ENCODE measurements at places on chromosomes 2 and 18.

DNA sequence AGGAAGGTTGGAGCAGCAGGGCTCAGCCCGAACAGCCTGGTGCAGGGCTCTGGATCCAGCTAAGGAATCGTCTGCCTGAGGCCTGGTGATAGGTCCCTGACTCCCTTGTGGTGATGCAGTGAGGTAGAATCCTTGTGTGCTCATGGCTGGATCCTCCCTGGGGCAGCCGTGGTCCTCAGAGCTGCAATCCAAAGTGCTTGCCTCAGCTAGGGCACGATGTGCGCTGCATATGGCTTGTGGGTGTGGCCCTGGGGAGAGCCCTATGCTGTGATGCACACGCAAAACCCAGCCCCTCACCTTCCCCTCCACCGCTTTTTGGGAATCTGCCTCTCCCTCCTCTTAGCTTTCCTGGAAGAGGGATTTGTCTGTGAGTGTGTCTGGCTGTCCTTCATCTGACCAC is 142.2 kb downstream of the DYSF start:
- peak; percentile 33 for DNase-seq

DNA sequence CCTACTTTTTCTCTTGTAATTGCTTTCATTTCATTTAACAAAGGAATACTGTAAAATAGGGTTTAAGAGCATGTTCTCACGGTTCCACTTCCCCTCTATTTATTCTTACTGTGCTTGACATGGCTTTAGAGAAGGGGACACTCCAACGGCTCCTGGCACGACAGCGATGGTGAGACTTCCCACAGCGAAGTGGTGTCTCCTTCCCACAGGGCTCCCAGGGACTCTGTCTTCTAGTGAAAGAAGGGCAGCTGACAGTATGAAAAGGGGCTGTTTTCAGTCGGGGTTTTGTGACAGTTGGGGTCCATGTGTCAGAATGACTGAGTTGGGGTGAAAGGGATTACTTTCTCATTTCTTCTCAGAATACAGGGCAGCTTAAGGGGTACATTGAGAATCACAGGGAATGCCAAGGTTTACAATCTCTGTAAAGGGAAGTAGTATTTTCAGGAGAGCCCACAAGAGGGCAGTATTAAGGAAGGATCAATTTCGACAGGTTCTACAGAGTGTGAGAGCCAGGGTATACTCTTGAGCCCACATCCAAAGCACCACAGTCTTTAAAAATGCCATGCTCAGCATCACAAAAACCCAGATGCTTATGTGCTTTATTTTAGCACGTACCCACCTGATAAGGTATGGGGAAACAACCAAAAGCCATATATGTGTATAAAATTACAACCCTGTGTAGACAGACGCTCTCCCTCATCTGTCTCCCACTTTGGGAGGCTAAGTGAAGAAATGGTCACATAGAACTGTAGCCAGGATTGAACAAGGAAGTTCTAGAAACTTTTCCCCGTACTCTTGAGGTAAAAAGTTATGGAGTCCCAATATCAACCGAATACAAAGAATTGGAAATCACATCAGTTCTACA is 31.3 kb upstream of the RAPGEF4 start:
- peak; percentile 26 for DNase-seq

GRCh38 chr2:188976545-188977268 is 2.5 kb downstream of the COL3A1 start:
- DNase-seq: no peak

- no peak for DNase-seq
These were observed 15.4 kb downstream of the CLUL1 start for GRCh38 chr18:612156-612555.

DNA sequence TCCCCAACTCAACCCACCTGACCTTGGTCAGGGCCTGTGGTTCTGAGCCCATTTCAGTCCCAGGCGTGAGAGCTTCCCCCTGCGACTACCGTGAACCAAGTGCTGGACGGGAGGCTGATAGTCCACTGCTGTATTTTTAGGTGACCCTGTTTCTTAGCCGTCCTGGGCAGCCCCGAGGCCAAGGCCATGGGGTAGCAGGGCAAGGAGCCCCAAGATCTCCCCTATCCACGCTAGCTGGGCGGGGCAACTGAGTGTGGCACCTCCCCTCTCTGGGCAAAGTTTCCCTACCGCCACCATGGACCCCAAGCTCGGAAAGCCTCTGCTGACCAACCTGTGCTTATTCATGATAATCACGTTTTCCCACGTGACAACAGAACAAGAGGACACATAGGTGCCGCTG is 583 bp upstream of the KLHL30 start:
- DNase-seq: no peak

DNA sequence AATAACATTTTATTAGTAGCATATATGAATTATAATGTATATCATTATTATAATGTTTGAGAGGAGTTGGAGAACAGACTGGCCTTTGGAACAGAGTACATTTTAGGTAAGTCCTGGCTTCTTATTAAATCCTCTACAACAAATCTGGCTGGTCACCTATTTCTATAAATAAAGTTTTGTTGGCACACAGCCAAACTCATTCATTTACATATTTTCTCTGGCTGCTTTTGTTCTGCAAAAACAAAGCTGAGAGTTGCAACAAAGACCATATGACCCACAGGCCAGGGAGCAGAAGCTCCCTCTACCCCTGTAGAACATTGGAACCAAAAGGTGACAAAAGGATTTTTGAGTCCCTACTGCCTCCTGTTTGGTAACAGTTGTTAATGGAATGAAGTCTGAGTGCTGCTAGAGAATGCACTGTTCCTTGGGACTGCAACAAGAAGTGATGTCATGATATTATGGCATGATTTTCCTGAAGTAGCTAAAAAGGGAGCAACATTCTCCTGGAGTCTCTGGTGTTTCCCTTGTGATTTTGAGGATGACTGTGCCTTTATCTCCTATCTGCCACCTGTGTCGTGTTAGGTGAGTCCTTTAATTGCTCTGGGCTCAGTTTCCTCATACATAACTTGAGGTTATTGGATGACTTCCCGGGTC is 22.0 kb upstream of the SP9 start:
- no peak for DNase-seq

- no peak for DNase-seq
These were observed 101.2 kb downstream of the KCTD18 start for GRCh38 chr2:200408428-200409316.

DNA sequence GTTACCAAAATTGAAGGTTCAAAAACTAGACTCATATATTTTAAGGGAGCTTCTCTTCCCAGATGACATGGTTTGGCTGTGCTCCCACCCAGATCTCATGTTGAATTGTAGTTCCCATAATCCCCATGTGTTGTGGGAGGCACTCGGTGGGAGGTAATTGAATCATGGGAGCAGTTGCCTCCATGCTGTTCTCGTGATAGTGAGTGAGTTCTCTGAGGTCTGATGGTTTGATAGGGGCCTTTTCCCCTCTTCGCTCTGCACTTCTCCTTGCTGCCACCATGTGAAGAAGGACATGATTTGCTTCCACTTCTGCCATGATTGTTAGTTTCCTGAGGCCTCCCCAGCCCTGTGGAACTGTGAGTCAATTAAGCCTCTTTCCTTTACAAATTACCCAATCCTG is 140.1 kb downstream of the MAIP1 start:
- no peak for DNase-seq

GRCh38 chr2:27074738-27075565 is 3.5 kb upstream of the EMILIN1 start:
- DNase-seq: no peak

GRCh38 chr2:168278424-168278888 is 31.1 kb upstream of the STK39 start:
- DNase-seq: no peak

DNA sequence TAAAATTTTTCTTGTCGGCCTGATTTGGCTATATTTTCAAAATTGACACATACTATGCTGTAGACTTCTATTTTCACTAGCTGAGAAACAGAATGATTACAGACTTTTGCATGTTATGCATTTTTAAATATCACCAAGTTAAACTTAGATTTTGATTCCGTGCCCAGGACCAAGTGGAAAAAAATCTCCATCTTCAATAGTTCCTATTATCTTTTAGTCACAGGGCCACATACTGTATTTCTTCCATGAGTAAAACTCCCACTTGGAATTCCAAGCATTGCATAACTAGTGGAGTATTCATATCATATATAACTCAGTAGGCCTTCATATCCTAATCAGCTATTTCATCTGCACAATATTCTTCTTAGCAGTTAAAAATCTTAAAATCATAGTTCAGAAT is 470.9 kb downstream of the ARHGAP15 start:
- DNase-seq: no peak

DNA sequence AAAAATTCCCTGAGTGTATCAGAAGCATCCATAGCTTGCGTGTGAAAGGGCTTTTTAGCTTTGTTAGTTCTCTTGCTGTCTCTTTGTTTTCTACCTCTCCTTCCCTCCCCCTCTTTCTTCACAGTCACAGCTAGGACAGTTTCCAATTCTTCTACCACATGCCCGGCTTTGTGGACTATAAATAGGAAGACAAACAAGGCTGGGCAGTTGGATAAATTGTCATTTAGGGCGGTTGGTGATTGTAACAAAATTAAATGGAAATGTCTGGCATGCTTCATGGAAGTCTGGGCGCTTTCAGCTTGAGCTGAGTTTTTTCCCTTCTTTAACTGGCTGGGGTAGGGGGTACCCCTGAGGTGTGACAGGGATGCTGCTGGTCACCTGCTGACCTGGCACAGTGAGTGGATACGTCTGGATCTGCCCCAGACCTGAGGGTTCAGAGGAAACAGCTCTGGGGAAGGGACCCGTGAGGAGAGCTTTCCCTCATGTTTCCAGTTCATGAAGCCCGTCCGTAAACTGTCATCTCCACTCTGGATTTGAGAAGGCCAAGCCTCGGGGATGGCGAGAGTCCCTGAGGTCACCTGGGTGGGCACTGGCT is 29.0 kb upstream of the GIGYF2 start:
- DNase-seq: no peak

DNA sequence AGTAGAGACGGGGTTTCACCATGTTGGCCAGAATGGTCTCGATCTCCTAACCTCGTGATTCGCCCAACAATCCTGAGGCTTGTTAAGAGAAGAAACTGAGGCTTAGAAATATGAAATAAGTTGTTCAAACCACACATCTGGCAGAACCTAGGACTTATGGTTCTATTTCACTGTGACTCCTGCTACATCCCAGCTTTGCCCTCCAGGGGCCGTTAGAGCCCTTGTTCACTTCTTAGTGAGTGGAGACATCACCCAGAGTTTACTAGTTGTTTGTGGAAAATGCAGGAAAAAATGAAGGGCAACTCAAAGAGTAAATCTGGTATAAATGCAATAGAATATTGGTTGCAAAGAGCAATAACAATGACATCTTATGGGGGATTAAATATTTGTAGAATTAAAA is 43.9 kb downstream of the MARCHF4 start:
- DNase-seq: no peak

- DNase-seq: no peak
These were observed 12.1 kb downstream of the TCF7L1 start for GRCh38 chr2:85145116-85145820.

DNA sequence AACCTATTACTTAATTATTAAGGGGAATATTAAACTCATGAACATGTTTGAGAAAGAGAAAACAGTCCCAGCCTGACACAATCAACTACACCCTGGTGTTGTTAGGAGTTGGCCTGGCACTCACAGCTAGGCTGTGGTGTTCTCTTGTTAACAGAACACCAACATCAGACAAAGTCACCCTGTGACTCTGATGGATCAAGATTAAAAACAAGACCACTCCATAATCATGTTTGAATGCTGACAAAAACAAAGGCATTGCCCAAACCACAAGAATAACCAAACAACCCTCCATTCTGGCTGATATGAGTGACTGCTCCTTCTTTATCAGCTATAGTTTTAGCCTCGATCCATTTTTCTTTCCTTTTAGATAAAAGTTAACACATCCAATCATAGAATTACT is 3.0 kb downstream of the BOLL start:
- no peak for DNase-seq

DNA sequence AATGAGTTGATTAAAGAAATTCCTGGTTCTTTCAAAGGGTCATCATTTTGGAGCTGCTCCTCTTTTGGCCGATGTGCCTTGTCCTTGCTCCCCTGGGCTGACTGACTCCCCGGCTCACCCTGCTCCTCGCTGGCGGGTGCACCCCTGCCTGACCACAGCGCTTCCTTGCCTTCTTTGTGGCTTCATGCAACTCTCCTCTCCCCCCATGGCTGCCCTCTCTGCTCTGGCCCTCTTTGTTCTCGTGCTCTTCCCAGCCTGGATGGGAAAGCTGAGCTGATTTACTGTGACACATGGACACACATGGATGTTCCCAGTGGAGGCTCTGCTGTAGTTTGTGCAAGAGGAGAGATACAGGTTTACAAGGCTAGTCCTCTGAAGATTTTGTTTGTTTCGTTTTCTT is 234.6 kb downstream of the HAUS1 start:
- peak; percentile 16 for DNase-seq

DNA sequence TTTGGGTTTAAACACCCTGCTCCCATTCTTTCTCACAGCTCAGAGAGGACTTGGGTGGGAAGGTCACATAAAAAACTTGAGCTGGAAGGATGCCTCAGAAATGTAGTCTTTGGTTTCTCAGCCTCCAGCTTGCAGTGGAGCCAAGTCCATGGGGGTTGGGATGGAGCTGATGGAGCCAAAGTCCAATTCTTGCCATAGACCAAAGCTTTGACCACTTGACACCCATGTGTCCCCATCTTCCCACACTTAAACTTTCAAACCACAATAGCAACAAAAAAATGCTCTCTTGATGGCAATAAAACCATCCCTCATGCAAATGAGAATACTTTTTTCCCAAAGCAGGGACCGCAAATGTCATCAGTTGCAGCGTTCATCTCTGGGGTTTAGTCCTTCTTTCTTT is 14.7 kb upstream of the DAW1 start:
- DNase-seq: no peak

- DNase-seq: no peak
These were observed 27.2 kb downstream of the TANC1 start for GRCh38 chr2:158995677-158996049.

GRCh38 chr18:80227472-80227871 is 19.8 kb downstream of the PARD6G start:
- no peak for DNase-seq

GRCh38 chr2:174977364-174977763 is 27.8 kb downstream of the CHN1 start:
- no peak for DNase-seq

DNA sequence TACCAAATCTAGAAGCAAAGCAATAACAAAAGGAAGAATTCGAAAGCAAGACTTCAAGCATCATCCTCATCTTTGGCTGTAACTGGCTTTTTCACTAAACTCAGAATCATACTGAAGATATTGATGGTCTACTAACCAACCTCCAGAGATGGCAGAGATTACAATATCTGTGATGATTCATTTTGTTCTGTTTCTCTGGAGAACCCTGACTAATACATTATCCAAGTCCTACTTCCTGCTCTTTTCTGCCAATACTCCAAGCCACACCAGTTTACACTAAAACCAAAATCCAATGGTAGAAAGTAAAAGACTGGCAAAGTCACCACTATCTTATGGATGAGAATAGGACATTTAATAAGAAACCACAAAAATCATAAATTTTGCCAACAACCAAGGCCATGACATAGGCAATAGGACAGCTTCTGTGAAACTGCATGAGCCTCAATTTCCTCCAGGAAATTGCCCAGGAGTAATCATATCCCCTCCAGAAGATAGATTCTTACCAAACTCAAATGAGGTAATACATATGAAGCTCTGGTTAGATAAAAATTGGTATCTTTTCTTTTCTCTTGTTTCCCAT is 159.8 kb downstream of the METTL4 start:
- no peak for DNase-seq

- no peak for DNase-seq
These were observed 194.9 kb upstream of the HNMT start for GRCh38 chr2:137769406-137769805.

GRCh38 chr2:11699686-11700670 is 30.0 kb upstream of the NTSR2 start:
- DNase-seq: no peak
